ENCODE measurements at places on chromosomes 3 and 15.

- DNase-seq: no peak
Measured at GRCh38 chr3:158465074-158465473, 105.9 kb upstream of the MLF1 start.

DNA sequence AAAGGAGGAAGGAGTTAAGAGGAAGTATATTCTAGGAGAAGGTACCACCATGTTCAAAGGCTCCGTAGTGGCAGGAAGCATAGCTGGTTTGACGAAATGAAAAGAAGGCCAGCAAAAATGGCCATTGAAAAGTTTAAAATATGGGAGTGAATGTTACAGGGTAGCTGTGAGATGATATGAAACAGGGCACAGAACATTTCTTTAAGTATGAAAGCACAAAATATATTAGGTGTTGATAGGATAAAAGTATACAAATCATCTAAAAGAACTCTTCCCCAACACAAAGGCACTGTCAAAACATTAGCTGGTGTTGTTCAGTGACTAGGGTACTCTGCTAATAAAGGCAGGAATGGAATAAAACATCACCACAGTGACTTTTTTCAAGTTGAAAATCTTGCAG lies 216.2 kb downstream of the LRRN1 start:
- no peak for DNase-seq

GRCh38 chr15:96627031-96627568 lies 296.6 kb downstream of the NR2F2 start:
- no peak for DNase-seq

- DNase-seq: peak; percentile 67
Measured at GRCh38 chr3:194139071-194139813, 3.3 kb downstream of the HES1 start.

DNA sequence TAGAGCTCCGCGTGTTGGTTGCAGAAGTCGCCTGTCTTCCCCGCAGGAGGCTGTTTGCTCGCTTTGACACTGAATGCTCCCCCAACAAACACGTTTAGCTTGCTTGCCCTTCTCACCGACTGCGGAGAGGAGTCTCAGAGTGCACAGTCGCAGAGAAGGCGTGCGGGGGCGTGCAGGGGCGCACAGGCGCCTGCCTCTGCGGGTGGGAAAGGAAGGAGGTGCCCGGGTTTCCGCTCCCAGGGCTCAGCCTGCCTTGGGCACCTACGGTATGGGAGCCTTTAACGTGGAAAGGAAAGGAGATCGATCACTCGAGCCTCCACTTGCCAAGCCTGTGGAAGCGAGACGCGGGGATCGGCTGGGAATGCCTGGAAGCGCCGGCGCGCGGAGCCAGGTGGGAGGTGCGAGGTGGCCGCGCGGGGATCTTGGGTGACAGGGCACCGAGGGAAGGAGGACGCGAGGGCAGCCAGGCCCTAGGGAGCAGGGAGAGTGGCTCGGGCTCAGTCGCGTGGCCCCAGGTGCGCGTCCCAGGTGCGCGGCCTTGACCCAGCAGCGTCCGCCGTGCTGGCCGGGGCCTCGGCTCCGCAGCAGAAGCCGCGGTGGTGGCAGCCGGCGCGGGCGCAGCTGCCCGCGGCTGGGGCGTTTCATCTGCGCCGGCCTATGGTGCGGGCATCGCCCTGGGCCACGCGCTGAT lies at the start of gene FAN1:
Gene FAN1, plus strand, starts transcription at position 419 of the 691 bp plus-strand sequence. CDS start 749 bp downstream, outside the sequence.
- DNase-seq: peak; percentile 87

- DNase-seq: peak; percentile 91
Measured at GRCh38 chr3:66473692-66474091, 27.1 kb downstream of the LRIG1 start.

All from brain microvascular endothelial cell (primary cell).